ENCODE measurements at places on chromosomes 2 and 18.

- DNase-seq, result no peak
Observed at GRCh38 chr2:176585791-176586190, 316.5 kb downstream of the MTX2 start.

DNA sequence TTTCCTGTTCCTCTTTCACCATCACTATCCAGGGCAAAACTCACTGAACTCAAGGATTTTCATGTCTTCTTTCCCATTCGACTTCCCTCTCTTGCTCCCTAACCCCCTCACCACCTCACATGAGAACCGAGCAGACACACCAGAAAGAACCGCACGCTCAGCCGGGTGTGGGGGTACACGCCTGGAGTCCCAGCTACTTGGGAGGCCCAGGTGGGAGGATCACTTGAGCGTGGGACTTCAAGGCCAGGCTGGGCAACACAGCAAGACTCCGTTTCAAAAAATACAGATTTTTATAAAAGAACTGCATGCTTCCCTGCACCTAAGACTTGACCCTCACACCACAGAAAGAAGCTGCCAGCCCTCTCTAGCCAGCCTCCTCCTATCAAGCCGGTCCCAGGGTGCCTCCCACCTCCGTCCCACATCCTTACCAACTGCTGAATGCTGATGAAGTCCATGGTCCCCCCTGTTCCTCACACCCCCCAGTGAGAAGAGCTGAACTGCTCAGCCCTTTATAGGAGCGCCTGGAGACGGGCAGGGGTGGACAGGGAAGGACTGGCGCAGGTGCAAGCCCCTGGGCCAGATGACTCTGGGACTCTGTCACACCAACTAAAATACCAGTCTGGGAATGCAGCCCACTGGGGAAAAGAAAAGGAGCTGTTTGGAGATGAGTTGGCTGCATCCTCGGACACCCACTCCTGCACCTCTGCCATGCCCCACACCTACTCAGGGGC lies at the start of gene ANKRD23:
Gene ANKRD23 (minus strand): TSS at position 484 of the 731 bp plus-strand sequence. CDS start 29 bp downstream, at position 455.
- DNase-seq, result no peak

DNA sequence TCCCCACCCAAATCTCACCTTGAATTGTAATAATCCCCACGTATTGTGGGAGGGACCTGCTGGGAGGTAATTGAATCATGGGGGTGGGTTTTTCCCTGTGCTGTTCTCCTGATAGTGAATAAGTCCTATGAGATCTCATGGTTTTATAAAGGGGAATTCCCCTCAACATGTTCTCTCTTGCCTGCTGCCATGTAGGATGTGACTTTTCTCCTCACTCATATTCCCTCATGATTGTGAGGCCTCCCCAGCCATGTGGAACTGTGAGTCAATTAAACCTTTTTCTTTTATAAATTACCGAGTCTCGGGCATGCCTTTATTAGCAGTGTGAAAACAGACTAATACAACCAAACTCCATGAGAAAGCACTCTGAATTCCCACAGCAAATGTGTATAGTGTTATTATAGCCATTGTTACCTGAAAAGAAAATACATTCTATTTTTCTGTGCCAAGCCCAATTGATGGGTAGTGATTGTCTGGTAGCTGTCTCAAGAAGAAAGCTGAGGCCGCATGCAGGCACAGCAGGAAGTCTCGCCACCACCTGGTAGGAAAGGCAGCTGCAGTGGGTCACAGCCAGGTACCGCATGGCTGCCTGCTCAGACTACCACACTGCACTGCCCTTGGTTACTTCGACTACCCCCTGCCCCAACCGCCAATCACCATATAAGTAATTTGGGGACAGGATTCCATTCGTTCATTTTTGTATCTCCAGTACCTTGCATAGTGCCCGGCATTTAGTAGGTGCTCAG lies 10.3 kb upstream of the ZBTB7C start:
- DNase-seq, result no peak

- no peak for DNase-seq
Observed at GRCh38 chr18:79476031-79476917, 80.5 kb downstream of the NFATC1 start.

GRCh38 chr2:176488431-176488830 lies 219.2 kb downstream of the MTX2 start:
- DNase-seq, result no peak

DNA sequence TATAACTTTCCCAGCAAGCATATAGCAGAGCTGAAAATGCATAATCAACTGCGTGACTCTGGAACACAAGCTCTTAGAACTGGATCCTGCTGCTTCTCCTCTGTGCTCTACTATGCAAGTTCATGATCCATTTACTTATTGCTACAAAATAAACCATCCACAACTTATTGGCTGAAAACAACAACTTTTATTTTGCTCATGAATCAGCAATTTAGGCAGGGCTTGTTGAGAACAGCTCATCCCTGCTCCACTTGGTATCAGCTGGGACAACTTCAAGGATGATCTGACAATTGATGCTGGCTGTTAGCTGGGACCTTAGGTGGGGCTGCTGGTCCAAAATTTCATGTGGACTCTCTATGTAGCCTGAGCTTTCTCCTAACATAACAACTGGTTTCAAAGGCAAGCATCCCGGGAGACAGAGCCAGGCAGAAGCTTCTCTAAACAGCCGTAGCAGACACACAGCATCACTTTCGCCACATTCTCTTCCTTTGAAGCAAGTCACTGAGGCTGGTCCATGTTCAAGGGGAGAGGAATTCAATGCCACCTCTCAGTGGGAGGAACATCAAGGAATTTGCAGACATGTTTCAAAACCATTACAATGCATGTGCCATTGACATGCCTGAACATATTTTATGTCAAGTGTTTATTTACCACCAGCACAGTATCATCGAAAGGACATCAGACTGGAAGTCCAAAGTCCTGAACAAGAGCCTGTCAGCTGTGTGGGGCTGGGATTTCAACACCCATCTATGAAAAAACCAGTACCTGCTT lies 153.1 kb upstream of the PKDCC start:
- DNase-seq, result no peak

DNA sequence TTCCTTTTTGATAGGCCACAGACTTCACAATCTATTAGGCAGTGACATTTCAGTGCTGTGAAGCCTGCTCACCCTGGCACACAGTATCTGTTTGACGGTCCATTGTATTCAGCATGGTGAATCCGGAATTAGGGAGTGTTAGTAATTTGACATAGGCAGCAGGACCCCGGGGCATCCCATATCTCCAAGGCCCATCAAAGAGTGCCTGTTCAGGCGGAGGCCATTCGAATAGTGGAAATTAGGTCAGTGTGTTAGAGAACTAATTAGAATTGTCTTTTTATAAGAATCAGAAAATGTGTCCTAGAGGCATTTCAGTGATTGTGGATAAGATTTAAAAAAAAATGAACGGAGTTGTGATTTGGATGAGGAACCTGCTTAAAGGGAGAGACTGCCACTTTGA lies 818.8 kb upstream of the SOX11 start:
- no peak for DNase-seq

DNA sequence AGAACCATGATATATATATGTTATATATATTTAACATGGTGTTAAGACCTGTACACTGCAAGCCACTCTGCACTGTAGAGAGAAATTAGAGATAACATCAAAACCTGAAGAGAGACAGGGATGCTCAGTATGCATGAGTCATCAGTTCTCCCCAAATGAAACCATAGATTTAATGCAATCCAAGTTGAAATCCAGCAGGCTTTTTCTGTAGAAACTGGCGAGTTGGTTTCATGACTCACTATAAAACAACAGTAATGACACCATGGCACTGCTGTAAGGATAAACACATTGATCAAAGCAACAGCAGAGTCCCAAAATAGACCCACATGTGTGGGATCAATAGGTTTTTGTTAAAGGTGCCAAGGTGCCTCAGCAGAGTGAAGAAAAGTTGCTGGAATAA lies 65.8 kb downstream of the RTP5 start:
- DNase-seq, result no peak

DNA sequence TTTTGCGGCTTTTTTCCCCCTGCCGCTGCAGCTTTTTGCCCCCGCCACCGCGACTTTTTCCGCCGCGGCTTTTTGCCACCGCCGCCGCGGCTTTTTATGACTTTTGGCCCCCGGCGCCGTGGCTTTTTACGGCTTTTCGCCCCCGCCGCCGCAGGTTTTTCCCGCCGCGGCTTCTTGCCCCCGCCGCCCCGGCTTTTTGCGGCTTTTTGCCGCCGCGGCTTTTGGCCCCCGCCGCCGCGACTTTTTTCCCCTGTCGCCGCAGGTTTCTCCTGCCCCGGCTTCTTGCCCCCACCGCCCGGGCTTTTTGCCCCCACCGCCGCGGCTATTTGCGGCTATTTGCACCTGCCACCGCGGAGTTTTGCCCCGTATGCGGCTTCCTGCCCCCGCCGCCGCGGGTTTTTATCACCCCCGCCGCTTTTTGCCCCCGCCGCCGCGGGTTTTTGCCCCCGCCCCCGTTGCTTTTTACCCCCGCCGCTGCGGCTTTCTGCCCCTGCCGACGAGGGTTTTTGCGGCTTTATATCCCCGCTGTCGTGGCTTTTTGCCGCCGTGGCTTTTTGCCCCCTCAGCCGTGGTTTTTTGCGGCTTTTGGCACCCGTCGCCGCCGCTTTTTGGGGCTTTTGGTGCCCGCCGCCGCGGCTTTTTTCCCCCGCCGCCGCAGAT lies 2750.9 kb downstream of the RPIA start:
- peak; percentile 22 for DNase-seq

DNA sequence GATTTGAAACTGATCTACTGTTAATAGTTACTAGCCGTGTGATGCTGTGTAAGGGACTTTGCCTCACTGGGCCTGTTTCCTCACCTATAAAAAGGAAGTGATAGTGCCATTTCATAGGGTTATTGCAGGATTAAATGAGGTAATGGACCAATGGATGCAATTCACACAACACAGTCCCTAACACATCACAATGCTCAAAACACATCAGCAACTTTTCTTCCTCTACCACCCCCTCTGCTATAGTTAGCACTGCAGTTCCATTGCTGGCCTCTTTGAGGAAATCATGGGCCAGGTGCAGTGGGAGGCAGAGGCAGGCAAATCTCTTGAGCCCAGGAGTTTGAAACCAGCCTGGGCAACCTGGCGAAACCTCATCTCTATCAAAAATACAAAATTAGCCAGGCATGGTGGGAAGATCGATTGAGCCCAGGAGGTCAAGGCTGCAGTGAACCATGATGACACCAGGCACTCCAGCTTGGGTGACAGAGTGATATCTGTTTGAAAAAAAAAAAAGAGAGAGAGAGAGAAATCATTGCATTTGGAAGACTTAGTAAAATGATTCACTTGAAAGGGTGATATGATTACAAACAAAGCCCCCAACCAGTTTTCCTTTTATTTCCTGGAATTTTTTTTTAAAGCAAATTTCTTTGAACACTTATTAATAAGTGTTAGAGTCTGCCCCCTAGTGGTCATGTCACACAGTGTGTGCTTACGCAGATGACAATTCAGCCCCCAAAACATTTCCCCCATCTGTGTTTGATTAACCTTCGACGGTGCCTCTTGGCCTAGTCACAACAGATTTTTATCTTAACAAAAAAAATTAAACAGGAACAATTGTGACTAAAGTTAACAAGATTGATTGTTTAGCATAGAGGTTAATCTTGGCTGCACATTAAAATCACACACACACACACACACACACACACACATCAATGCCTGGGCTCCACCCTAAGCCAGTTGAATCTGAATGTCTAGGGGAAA lies 88.6 kb upstream of the BCL11A start:
- DNase-seq, result peak; percentile 39

DNA sequence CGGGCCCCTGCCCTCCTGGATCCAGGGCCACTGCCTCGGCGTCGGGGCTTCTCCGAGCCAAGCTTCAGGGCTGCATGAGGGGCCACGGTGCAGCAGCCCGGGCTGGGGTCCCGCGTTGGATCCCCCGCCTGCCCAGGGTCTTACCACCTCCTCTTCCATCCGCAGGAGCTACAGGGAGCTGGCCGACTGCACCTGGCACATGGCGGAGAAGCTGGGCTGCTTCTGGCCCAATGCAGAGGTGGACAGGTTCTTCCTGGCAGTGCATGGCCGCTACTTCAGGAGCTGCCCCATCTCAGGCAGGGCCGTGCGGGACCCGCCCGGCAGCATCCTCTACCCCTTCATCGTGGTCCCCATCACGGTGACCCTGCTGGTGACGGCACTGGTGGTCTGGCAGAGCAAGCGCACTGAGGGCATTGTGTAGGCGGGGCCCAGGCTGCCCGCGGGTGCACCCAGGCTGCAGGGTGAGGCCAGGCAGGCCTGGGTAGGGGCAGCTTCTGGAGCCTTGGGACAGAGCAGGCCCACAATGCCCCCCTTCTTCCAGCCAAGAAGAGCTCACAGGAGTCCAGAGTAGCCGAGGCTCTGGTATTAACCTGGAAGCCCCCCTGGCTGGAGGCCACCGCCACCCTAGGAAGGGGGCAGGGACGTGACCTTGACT lies 52.1 kb downstream of the RAMP1 start:
- DNase-seq, result no peak

DNA sequence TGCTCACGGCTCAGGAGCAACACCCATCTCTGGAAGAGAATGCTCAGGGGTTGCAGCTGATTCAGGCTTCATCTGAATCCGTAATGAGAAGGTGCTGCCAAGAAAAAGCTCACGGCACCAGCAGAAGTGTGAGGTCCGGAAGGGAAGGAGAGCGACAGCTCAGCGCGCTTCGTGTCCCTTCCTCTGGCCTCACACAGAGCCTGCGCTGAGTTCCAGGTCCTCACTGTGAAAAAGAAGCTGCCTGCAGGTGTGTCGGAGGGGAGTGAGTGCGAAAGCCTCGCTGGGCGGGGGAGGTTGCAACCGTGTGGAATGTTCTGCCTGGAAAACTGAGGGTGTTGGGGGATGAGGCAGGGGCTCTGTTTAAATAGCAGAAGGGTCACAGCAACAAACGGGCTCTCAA lies 76.2 kb upstream of the TWIST2 start:
- no peak for DNase-seq

GRCh38 chr2:207311316-207312005 lies 145.7 kb upstream of the KLF7 start:
- DNase-seq, result peak; percentile 32

DNA sequence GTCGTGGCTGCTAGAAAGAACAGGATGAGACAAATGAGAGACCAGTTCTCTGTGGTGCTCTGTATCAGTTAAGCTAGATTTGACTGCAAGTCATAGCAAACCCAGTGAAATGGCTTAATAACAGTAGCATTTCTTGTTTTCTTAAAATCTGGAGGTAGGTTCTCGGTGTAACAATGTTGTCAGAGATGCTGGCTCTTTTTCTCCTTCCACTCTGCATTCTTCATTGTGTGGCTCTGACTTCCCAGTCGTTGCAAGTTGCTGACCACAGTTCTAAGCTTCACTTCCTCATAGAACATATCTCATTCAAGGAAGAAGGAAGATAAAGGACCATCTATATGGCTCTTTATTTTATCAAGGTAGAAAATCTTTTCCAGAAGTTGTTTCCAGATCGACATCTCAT lies 7.9 kb upstream of the CKAP2L start:
- DNase-seq, result no peak

GRCh38 chr2:28088970-28089369 lies 198.4 kb downstream of the BABAM2 start:
- no peak for DNase-seq
